Right cardiac atrium (tissue), 5 donors: ENCODE measurements at places on chromosomes 2 and 18. TPM values are rescaled to one million over a fixed set of nuclear protein-coding genes. Genes with fewer than 3 reads are reported as not detected.

DNA sequence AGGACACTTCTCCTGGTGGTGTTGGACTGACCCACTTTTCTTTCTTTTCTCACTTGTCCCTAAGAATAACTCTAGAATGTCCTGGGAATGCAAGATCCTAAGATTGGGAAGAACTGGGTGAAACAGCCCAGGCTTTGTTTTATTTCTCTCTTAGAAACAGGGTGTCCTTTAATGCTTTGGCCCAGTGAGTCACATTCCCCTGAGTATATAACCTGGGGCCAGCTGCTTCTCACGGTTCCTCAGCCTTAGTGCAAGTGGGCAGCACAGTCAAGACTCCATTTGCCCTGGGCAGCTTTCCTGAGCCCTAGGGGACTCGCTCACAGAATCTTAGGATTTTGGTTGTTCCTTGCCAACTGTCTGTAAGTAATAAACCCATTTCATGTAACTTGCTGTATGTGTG lies 355.0 kb downstream of the DSC3 start:
- DNase-seq, result no peak

DNA sequence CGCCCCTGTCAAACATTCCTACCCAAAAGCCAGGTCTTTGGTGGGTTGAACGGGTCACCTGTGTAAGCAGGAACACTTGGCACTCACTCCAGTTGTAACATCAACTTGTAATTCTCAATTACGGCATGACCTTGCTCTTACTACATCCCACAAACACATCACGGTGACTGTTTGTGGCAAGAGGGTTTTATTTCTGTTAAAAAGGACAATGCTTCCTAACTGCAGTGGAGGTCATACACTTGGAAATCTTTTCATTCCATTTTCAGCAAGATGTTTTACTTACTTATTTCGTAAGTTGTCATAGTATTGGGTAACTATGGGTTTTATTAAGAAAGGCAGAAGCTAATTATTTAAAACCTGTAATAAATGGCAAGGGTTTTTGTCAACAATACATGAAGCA lies 126.1 kb downstream of the ZNF516 start:
- DNase-seq, result no peak

GRCh38 chr2:10387033-10387432 lies 61.1 kb downstream of the ODC1 start:
- peak; percentile 31 for DNase-seq

DNA sequence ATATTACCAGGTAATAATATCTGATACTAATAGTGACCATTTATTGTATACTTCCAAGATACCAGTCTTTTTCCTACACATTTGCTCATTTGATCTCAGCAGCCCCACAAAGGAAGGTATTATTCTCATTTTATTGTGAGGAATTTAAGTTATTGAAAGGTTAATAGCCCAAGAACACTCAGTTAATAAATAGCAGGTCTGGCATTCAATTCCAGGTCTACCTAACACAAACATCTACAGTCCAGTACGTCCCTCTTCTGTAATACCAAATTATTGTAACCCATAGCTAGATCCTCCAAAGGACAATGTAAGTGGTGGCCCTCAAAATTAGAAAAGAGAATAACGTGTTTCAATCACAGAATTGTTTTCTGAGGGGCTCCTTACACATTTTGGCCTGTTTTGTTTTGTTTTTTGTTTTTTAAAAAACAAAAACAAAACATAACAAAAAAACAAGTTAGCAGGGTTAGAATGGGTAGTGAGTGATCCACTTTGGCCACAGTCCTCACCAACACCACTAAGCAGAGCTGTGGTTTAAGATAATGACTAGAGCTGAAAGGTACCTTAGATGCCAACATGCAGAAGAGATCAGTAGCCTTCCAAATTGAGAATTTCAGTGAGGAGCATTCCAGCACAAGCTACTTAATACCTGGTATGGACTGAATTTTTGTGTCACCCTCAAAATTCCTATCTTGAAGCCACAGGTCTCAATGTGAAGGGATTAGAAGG lies 137.5 kb downstream of the DYM start:
- no peak for DNase-seq

DNA sequence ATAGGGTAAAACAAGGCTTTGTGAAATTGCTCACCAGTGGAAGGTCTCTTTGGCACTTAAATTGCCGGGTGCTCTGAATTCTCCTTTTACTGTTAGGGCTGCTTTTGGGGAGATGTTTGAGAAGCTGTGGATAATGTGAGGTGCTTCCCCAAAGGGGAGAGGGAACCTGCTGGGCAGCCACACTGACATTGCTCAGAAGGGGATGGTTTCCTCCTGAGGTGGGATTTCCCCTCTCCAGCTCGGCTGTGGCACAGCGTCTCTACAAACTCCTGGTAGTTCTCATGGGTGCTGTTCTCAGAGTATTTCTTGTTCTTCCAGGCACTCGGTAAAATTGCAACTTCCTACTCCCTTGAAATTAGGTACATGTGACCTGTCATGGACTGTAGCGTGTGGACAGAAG lies 124.2 kb downstream of the LPIN1 start:
- no peak for DNase-seq

DNA sequence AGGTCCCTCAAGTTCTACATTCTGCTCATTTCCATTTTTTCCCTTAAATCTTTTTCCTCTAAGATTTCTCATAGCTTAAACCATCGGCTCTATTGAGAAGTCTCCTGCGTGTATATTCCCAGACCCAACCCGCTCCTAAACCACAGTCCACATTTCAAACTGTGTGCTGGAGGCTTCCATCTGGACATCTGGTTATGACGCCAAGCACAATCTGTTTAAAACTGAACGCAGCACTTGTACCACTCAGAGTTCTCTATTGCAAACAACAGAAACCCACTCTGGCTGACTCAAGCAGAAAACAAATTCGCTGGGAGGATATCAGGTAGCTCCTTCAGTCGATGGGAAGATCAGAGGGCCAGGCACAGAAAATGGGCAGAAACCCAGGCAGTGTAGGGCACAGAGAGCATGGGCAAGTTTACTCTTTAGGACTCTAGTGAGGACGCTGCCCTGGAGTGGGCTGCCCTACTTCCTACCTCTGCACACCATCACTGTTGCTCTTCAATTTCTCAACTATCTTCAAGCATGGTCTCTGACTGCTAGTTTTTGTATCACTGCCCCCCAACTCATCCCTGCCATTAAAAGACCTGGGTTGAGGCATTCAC lies 5.6 kb upstream of the EML4 start:
- no peak for DNase-seq

GRCh38 chr18:48874233-48874632 lies 76.5 kb downstream of the SMAD7 start:
- DNase-seq, result peak; percentile 44

- DNase-seq, result no peak
Measured at GRCh38 chr2:176114930-176115625, 1.5 kb upstream of the HOXD10 start.

GRCh38 chr2:218806346-218806978 lies 24.5 kb downstream of the CYP27A1 start:
- peak; percentile 89 for DNase-seq

Gene SERPINB13
- total RNA-seq, result not detected

Gene NAT8
- total RNA-seq, result not detected

Gene SIX2
- total RNA-seq, result 0.65 TPM

Gene DHRS9
- 84.0 TPM for total RNA-seq

Gene SNORC
- 1.1 TPM for total RNA-seq

Gene ITPRIPL1
- 0.82 TPM for total RNA-seq
